Amygdala (tissue), 56 donors: ENCODE measurements at places on chromosomes 11 and 22.
A peak's percentile ranks its signal among the peaks of the same experiment; 100 is the strongest.

GRCh38 chr11:72451831-72452376 is 17.6 kb upstream of the CLPB start:
- no peak for DNase-seq

- no peak for DNase-seq
These were observed 2.2 kb upstream of the SLC6A5 start for GRCh38 chr11:20597154-20597679.

- no peak for DNase-seq
These were observed 669 bp downstream of the MICAL3 start for GRCh38 chr22:18023509-18024275.

DNA sequence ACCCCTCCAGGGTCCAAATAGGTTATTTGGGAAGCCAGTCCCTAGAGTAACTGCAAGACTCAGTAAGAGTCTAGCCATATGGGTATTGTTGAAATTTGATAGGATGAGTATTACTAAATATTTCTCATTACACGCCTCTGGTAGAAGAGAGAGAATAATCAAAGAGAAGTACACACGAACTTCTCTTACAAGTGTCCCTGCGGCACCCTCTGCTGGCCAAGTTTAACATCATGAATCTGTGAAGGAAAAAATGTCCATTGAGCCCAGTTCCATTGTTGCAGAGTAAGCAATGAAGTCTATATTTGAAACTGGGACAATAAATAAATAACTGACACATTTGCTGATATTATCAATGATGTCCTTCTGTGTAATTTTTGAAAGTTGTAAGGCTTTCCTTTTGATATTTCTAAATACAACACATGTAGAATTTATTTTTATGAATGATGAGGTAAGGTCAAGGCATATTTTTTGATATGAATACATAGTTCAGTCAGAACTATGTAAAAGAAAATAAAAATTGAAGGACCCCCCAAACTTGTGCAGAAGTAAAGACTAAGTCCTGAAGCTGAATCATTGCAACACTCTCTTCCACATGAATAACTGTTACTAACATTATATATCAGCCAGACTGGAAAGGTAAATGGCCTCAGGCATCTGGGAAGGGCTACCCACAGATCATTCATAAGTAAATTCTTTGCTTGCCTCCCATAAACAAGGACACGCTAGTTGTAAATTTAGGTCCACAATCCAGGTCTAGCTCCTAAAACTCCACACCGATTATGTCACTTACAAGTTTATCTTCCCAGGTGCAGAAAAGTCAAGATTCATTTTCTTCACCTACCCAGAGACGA is 10.0 kb downstream of the OR51L1 start:
- peak; percentile 2 for DNase-seq

DNA sequence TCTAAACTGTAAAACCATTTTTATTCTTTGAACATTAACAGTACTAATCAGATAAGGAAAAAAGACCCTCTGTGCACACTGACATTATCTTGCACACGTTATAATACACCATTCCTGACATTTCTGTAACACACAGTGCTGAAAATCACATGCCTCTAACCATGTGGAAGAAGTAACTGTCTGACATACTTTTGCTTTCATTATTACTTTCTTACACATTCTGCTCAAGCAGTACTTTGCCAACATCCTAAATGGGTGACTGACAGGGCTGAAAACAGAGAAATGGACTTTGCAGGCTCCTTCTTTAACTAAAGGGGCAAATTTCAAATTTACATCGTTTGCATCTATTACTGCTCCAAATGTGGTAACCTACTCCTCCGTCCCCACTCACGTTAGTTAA is 22.8 kb upstream of the TP53AIP1 start:
- no peak for DNase-seq

GRCh38 chr11:47348859-47349258 is 3.6 kb downstream of the MYBPC3 start:
- DNase-seq: no peak

DNA sequence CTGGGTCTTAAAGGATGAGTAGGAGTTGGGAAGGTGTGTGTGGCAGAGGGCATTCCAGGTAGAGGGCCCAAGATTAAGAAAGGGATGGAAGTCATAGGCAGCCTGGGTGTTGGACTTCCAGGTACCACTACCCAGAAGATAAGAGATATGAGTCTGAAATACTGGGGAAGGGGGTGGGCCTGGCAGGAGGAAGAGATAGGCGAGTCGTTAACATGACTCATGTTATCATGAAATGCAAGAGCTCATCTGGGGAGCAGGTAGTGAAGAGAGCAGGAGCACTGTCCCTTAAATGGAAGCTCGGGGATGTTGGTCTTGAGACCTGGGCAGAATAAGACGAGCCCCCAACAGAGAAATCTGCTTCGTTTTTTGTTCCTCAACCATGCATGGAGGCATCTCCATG is 10.2 kb downstream of the ZC3H7B start:
- DNase-seq: no peak

GRCh38 chr11:44607987-44608386 is 42.5 kb downstream of the CD82 start:
- no peak for DNase-seq
